SJSA1 (cell line): ENCODE measurements at places on chromosomes 7 and 10. TPM values are rescaled to one million over a fixed set of nuclear protein-coding genes. Genes with fewer than 3 reads are reported as not detected.

GRCh38 chr7:2008936-2009540 lies 223.7 kb downstream of the MAD1L1 start:
- DNase-seq, result no peak

DNA sequence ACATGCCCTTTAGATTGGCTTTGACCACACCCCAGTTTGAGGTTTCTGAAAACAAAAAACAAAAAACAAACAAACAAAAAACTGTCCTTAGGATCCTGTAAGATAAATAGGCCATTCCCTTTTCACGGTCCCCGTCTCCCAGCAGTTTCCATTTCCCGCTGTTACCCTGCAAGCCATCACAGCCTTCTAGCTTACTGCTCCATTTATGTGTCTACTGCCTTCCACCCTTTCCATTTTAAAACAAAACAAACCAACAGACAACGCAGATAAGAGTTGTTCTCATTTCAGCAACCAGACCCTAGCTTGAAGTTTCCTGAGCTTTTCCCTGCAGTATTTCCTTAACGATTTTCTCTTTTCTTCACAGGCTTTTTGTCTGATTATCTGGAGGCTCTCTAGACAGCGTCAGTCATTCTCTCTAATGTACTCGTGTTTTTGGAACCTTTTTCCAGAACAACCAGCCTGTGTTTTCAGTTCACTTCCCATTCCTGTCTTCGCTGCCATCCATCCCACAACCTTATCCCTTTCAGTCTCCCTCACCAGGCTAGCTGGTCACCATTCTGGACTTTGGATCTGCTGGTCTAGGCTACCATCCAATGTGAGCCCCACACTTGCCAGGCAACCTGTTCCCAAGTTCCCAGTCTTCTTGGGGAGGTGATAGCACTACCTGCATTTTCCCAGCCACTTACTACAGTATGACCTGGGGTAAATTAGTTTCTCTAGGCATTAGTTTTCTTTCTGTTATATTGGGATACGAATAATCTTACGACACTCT lies 317.3 kb upstream of the FZD1 start:
- DNase-seq, result no peak

GRCh38 chr10:48804740-48805182 lies 120.1 kb downstream of the WDFY4 start:
- DNase-seq, result no peak

DNA sequence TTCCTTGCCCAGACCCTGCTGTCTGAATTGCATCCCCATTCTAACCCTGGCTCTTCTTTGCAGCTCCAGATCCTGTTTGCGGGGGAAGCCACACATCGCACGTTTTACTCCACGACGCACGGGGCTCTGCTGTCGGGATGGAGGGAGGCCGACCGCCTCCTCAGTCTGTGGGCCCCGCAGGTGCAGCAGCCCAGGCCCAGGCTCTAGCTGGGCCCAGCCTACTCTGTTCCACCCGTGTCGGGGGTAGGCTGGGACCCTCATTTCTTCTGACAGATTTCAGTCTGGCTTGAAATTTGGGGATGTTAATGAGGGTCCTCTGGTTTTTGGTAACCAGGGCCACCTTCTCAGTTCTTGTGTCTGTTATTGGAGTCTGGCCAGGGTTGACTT lies 2.7 kb upstream of the MTG1 start:
- DNase-seq, result no peak

DNA sequence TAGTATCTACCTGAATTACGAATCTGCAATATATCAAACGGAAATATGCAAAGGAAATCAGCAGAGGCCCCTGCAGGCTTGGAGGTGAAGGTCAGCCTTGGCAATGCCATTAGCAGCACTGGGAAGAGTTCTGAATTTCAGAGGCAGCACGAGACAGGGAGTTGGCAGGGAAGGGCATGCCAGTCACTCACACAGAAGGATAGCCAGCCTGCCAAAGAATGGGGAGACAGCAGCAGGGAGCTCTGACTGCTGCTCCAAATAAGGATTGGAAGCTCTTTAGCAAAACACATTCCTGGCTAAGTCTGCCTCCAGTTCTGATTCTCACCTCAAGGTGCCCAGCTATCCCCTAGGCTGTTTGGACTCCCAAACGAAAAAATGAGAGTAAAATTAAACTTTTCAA lies 188.0 kb downstream of the PDE1C start:
- DNase-seq, result no peak

- DNase-seq, result no peak
Measured at GRCh38 chr7:7435978-7436377, 99.7 kb downstream of the COL28A1 start.

GRCh38 chr7:146503844-146504243 lies 387.2 kb downstream of the CNTNAP2 start:
- DNase-seq, result no peak

GRCh38 chr7:134454277-134454676 lies 4.6 kb downstream of the AKR1B1 start:
- DNase-seq, result no peak

Gene C10orf105
- total RNA-seq, result not detected in 2 replicates

- DNase-seq, result no peak
Measured at GRCh38 chr7:133587903-133588302, 335.0 kb downstream of the EXOC4 start.

Gene C10orf53
- not detected in 2 replicates for total RNA-seq

Gene FAM25A
- not detected in 2 replicates for total RNA-seq

DNA sequence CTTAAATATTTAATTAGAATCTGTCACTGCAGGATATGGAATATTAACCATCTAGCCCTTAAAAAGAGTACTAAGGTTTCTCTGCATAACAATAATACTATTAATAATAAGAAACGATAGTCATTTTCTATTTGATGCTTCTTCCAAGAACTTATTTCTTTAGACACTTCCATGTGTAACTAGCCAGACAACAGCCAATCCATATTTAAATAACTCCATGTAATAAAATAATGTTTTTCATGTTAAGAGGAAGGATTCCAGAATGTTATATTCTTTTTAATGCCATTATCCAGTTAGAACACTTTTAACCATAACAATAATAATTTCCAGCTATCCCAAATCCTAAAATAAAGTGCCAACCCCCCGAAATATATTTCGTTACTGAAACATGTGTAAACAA lies 170.1 kb upstream of the WNT16 start:
- no peak for DNase-seq

Gene XPNPEP1
- 81.3 and 105 TPM in 2 replicates for total RNA-seq

- no peak for DNase-seq
Measured at GRCh38 chr7:85950871-85951270, 692.8 kb upstream of the GRM3 start.

Gene ELFN1
- not detected in 2 replicates for total RNA-seq

Gene ITIH5
- 9.9 and 16.3 TPM in 2 replicates for total RNA-seq

GRCh38 chr7:102047-102711 lies 90.2 kb upstream of the FAM20C start:
- no peak for DNase-seq
